ENCODE measurements at places on chromosomes 1 and 21.

- no peak for DNase-seq
Measured at GRCh38 chr1:1282998-1283397, 2.8 kb downstream of the SCNN1D start.

- DNase-seq = no peak
Measured at GRCh38 chr1:202880062-202880461, 8.9 kb downstream of the RABIF start.

DNA sequence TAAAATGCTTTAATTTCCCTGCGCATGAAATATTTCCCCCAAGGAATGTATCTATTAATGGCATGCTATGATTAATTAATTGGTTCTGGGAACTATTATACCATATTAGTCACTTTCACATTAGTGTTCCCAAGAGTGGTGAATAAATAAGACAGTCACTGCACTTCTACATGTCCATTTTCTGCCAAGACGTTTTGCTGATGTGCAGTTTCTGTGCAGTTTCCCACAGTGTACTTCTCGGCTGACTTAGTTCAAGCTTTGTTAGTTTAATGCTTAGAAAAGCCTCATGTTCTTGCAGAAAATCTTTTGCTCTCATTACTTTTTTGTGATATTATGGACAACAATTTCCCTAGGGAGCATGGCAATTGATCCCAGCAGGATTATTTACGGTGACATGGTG is 1014.5 kb downstream of the BRINP3 start:
- DNase-seq = no peak

DNA sequence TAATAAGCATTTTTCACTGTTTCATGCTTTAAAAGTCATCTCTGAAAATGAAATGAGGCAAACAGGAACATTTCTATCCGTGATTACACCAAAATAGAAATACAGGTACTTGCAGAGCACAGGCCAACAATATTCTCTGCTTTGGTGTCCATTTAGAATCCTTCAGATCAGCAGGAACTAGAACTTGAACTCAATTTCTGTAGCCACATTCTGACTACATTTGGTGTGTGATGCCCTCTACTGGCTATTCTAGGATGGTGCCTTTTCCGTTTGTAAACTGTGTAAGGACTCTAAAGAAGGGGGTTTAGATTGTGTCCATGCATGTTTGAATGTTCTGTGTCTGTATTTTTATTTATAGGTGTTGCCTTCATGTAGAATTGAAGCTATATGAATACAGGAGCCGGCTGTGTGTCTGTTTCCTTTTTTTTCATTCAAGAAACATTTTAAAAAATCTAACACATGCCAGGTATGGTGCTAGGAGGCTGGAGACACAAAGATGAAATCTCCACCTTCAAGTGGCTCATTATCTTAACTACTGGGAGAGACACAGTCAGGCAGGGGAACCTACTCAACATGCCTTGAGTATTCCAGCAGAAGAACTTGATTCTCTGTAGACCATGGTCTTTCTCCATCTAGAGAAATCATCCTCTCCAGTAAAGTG is 7.6 kb upstream of the ZNF326 start:
- peak; percentile 56 for DNase-seq

- DNase-seq = no peak
Measured at GRCh38 chr1:22208268-22208972, 65.5 kb upstream of the WNT4 start.

- no peak for DNase-seq
Measured at GRCh38 chr1:99652881-99653281, 7.0 kb downstream of the PALMD start.

GRCh38 chr1:230957580-230957989 is 21.1 kb downstream of the TTC13 start:
- no peak for DNase-seq

DNA sequence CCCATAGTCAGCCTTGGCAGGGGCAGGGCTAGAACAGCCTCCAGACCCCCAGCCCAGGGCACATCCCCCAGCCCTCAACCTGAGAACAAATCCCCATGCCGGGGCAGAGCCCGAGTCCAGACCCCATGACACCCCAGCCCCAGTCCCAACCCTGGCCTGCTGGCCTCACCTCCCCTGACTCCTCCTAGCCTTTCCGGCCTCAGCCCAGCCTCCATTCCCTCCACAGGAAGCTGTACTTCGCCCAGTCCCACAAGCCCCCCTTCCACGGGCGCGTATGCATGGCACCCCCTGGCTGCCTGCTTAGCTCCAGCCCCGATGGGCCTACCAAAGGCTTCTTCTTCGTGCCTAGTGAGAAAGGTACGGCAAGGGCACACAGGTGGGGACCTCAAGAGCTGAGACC is 50.4 kb downstream of the DISP3 start:
- DNase-seq = no peak

GRCh38 chr1:233599542-233600073 is 14.3 kb upstream of the KCNK1 start:
- DNase-seq = no peak

DNA sequence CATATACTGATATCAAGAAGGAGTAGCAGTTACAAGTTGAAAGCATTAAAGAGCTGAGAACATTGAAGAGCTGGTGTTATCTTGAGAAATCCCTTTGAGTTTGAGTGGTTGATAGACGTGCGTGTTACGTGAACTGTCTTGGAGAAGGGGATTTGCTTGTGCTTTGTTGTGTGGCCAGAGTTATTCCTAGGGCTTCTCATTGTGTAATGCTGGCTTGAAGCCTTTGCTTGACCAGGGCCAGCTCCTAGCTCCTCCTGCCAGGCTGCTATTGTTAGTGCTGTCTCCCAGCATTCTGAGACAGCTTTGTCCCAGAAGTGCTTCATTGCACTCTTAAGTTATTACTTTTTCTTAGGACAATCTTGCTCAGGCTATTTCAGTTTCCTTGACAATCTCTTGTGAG is 116.2 kb upstream of the KCNK2 start:
- DNase-seq = no peak

DNA sequence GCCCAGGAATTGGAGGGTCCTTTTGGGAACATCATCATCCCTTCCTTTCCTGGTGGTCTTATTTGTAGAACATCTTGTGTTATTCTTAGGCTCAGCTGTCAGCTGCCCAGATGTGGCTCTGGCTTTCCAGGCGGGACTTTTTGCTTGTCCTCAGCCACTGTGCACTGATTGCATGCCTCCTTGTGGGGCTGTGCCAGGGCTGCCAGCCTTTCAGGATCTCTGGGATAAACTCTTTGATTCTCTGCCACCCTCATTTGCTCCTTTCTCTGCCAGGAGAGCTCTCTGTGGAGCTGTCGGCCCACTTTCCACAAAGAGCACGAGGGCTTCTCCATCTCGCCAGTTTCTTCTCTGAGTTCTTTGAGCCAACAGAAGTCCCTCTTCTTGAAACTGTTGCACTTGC is 63.1 kb downstream of the PTPRU start:
- DNase-seq = no peak

- no peak for DNase-seq
Measured at GRCh38 chr1:67280696-67281095, 27.0 kb upstream of the IL12RB2 start.

DNA sequence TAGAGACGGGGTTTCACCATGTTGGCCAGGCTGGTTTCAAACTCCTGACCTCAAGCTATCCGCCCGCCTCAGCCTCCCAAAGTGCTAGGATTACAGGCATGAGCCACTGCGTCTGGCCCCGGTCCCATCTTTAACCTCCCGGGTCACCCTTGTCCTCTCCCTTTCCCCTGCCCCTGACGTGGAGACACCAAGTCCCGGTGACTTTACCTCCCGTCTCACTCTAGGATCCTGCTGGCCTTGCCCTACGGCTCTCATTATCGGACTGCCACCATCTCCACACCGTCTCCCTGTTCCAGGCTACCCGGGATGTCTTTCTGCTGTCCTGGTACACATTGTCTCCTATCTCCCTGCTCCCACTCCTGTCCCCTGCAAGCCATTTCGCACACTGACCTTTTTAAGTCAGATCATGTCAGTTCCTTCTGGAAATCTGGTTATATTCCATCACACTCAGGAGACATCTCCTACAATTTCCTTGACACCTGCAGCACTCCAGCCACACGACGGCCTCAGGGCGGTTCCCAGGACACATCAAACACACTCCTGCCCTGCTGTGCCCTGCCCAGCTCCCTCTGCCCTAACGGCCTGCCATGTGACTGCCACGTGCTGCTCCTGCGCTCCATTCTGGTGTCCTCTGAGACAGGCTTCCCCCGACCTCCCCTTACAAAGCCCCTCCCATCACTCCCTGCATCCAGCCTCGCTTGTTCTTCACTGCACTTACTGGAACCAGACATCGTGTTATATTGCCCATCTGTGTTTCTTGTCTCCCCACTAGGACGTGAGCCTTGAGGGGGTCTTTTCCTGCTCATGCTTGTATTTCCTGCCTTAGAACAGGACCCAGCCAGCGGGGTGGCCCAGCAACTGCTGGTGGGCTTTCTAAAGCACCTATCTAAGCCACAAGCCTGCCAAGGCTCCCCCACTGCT is 32.7 kb downstream of the TTC39A start:
- DNase-seq = no peak

GRCh38 chr1:20538227-20538626 is 14.1 kb upstream of the FAM43B start:
- DNase-seq = no peak

DNA sequence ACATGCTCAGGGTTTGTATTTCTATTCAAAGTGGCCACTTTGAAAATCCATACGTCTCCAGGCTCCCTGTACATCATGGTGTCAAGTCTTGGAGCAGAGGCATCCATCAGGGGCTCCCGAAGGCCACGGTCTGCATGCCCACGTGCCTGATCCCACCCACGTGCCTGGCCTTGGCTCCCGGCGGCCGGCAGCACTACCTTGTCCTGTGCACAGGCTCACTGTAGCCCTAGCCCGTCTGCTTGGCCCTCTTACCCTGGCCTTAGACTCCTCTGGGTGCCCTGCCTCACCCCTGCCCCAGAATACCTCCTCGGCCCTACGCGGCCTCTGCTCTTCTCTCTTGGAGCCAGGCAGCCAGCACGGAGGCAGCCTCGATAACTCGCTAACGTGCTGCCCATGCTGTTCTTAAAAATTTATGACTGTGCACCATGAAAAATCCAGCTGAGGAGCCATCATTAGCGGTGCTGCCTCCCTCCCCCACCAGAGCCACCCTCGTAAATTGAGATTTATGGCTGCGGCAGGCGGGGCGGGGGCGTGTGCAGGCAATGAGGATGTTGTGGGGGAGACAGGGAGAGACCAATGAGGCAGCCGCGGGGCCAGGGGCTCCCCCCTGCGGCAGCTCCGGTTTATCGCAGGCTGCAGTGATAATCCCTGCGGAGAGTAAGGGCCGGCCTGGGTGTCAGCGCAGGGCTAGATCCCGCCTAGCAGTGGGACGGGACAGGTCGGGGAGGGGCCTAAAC is 24.6 kb downstream of the DMAP1 start:
- peak; percentile 9 for DNase-seq

DNA sequence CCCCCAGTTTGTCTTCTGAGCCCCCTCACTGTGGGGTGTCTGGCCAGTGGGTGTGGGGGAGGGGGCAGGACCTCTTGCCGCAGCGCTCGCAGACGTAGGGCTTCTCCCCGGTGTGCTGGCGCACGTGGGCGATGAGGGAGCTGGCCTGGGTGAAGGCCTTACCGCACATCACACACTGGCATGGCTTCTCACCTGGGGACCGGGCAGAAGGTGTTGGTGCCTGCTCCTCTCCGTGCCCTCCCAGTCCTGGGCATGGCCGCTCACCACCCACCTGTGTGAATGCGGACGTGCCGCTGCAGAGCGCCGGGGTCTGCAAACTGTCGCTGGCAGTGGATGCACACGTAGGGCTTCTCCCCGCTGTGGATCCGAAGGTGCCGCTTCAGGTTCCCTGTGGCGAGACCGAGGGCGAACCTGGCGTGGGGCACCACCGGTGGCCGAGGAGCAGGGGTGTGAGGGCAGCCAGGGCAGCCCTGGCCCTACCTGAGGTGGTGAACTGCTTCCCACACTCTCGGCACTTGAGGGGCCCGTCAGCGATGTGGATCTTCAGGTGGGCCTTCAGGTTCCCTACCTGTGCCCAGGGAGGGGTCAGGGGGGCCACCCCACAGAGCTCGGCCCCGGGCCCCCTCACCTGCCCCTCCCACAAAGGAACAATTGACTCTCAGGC is 32.4 kb downstream of the ZBTB17 start:
- DNase-seq = no peak

GRCh38 chr1:41638086-41639024 is 153.9 kb upstream of the EDN2 start:
- no peak for DNase-seq

DNA sequence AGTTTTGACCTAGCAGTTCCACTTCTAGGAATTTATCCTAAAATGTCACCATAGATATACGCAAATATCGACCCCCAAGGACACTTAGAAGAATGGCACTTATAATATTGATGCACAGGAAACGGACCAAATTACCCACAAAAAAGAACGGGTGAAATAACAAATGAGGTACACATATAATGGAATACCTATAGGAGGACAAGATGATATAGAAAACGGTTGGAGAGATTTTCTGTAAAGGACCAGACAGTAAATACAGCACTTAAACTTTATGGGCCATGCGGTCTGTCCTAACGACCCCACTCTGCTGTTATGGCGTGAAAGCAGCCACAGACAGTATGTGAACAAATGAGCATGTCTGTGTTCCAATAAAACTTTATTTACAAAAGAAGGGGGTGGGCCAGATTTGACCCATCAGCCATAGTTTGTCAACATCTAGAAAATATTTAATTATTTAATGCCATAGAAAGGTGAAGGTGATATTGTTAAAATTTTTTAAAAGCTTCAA is 2.4 kb downstream of the TMPRSS3 start:
- DNase-seq = no peak

GRCh38 chr1:50488356-50488755 is 65.1 kb upstream of the DMRTA2 start:
- no peak for DNase-seq

DNA sequence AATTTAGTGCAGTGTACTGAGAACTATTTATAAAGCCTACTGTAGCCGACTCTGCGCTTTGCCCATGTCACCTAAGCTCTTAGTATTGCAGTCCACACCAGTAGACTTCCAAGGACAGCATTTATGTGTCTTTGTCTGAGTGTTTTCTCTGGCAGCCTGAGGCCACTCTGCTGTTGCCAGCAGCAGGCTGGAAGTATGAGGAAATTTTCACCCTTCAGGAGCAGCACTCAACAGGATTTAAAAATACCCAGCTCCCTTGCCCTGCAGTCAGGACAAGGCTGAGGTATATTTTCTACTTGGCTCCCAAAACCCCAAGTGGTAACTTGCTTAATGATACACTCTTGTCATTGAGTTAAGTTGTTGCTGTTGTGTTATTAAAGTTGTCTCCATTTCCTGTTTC is 230.1 kb downstream of the SRGAP2C start:
- DNase-seq = peak; percentile 15

- no peak for DNase-seq
Measured at GRCh38 chr1:207814469-207814868, 62.6 kb downstream of the CD46 start.

All from NCI-H226 (cell line).